ENCODE measurements at places on chromosomes 2 and 18. TPM values are rescaled to one million over a fixed set of nuclear protein-coding genes. Genes with fewer than 3 reads are reported as not detected.
A peak's percentile ranks its signal among the peaks of the same experiment; 100 is the strongest.

DNA sequence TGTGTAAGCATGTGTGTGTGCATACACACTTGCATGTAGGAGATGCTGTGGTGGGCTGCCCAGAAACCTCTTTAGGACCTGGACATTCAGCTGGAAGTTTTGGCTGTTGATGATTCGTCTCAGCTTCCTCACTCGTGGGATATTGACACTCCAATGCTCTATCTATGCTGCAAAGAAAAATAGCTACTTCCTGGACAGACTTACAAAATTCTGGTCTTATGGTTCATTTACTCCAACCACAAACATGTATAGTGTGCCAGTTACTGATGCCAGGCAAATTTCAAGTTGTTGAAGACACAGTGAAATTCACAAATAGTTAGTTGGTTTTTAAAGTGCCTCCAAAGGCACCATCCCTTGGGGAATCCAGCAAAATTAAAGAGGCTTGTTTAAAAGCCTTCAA, 882.6 kb downstream of the CPS1 start:
- DNase-seq = no peak

DNA sequence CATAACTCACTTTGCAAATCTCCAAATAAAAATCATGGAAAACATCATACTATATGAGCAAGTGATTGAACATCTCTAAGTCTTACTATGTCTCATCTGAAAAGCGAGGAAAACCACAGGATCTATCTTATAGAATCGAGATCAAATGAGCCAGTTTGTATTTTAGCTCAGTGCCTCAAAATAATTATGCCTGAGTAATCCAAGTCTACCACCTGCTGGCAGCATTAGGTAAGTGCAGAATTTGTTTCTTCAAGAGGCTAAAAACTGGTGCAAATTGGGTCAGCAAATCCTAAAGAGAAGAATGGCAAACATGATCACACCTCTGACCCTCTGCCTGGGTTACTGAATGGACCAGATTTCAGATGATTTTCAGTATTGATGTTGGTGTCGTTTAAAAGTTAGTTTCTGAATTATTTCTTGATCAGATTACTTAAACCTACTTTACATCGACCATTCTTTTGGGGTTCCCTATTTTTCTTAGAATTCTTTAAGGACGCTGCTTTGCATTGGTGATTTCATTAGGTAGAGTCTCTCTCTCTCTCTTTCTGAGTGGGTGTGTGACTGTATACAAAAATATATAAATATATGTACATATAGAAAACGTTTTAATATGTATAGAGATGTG, 12.7 kb upstream of the FHOD3 start:
- DNase-seq = peak; percentile 74

GRCh38 chr2:26330604-26331003, 15.3 kb upstream of the SELENOI start:
- DNase-seq = no peak

The NOL4 gene
- not detected for total RNA-seq

- no peak for DNase-seq
Measured at GRCh38 chr18:28657961-28658360, 481.0 kb upstream of the CDH2 start.

- no peak for DNase-seq
Measured at GRCh38 chr18:70220628-70221027, 15.1 kb upstream of the RTTN start.

DNA sequence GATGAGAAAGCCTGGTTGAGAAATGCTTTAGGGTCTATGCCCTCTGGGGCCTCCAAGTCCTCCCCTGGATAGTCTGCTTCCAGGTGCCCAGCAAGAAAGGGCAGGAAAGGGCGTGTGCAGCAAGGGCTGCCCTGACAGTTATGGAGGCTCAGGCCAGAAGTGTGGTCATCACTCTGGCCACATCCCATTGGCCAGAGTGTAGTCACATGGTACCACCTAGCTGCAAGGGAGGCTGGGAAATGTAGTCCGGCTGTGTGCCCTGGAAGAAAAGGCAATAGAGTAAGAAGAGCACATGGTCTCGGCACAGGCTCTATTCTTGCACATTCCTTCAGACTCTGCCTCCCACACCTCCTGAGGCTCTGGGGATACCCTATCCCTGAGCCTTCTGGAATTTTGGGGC, 35.7 kb downstream of the ODC1 start:
- peak; percentile 52 for DNase-seq

The TMEM178A gene
- 0.18 TPM for total RNA-seq

The CPLX4 gene
- total RNA-seq = not detected

DNA sequence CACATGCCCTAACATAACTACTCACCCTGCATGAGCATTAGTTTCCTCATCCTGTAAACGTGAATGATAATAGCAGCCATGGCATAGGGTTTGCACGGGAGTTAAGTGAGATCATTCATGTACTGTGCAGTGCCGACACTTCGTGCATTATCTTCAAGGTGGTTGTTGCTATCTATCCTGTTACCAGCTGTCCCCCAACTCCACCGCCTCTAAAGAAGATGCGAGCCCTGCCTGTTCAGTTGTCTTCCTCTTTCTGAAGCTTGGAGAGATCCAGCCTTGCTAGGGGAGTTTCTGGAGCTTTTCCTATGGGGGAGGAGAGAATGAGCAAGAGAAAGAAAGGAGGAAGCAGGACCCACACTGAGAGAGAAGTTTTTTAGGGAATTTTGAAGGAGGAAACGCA, 34.4 kb downstream of the YPEL5 start:
- DNase-seq = no peak

GRCh38 chr18:9958861-9959399, 45.1 kb downstream of the VAPA start:
- DNase-seq = no peak

DNA sequence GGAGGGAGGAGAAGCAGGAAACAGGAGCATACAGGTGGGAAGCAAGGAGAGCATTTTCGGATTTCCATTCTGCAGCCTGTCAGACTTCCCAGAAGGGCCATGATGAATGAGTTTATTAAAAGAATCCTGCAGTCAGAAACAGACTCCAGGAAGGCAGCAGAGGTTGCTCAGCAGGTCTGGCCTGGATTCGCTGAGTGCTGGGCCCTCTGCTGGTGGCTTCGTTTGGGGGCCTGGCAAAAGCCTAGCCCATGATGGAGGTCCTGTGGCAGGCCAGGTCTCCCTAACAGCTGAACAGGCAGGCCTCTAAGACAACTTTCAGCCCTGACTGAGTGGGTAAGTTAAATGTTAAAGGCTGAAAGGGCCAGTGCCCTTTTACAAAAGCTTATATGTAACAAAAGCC, 108.2 kb upstream of the CAPN13 start:
- peak; percentile 0 for DNase-seq

DNA sequence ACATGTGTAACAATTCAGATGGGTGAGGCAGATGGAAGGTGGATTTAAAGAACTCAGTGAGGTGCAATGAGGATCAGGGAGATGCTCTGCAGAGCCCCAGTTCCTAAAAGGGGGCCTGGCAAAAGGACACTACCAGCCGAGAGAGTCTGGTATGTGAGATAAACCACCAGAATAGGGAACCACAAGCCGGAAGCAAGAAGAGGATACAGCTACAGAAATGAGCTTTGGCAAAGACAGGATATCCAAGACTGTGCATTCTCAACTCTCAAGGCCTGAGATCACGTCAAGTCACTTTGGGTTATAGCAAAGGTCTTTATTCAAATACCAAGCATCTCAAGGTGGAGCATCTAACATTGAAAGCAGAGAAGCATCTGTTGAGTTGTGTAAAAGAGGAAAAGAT, 293.5 kb downstream of the ARHGAP15 start:
- DNase-seq = no peak

All from IMR-90 (cell line).